Activated naive CD4-positive, alpha-beta T cell treated with anti-CD3 and anti-CD28 coated beads, Interleukin-2, amount 50 U/mL, for 16 hours (primary cell): ENCODE measurements at places on chromosomes 1 and 21.

GRCh38 chr1:25896266-25896665 is 10.0 kb downstream of the STMN1 start:
- DNase-seq, result no peak

GRCh38 chr1:1974834-1975233 is 28.8 kb downstream of the CFAP74 start:
- DNase-seq, result no peak

GRCh38 chr1:159274631-159275030 is 27.5 kb upstream of the FCER1A start:
- DNase-seq, result no peak

- no peak for DNase-seq
Measured at GRCh38 chr1:172973424-172973823, 77.3 kb downstream of the TNFSF18 start.

GRCh38 chr1:212367474-212368072 is 47.1 kb downstream of the PACC1 start:
- no peak for DNase-seq

DNA sequence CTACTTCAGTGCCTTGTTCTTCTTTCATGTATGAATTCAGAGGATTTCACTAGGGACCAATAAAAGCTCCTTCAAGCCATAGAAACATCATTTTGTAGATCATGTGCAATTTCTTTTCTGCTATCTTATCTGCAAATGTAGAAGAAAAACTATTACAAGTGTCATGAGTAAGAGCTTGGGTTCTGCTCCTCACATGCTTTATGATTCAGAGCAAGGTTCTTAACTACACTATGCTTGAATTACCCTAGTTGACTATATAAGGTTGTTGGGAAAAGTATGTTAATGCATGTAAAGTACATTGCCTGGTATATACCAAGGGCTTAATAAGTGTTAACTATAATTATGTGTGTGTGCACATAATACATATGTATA is 91.4 kb upstream of the S1PR1 start:
- DNase-seq, result no peak

- DNase-seq, result no peak
Measured at GRCh38 chr1:168763031-168763430, 34.0 kb upstream of the DPT start.

GRCh38 chr1:165890684-165891083 is 63.3 kb downstream of the UCK2 start:
- DNase-seq, result no peak

GRCh38 chr1:55860326-55860725 is 645.2 kb upstream of the USP24 start:
- DNase-seq, result no peak

- DNase-seq, result no peak
Measured at GRCh38 chr21:24025101-24025500, 1582.2 kb downstream of the MRPL39 start.

DNA sequence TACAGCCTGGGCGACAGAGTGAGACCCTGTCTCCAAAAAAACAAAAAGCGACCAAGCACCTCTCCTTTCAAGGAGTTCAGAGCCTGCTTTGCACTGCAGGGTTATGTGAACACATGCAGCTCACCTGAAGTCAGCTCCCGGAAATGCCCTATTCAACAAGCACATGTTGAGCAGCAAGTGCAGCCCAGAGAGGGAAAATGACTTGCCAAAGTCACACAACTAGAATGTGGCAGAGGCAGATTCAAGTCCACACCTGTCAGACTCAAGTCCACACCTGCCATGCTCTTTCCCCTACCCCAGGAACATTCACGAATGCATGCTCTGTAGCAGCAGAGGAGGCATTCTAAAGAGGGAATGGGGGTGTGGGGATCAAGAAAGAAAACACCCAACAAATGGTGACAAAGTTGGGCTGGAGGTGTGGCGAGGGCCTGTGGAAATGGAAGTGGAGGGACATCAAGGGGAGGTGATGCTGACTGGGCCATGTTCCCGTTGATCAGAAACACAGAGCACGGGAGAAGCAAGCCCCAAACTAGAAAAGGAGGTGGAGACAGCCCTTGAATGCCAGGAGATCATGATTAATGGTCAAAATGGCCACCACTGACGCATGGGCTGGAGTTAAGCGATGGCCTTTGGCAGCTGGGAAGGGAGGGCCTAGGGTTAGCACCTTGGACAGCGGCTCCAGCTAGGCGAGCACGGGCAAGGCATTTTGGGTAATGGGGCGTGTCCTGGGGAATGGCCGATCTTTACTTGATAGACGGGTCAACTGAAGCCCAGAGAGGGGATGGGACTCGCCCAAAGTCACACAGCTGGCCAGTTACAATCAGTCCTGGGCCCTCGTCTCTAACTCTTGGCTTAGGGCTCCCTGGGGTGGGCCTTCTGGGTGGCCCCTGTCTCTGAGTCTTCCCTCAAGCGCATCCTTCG is 21.5 kb downstream of the RAP1GAP start:
- peak; percentile 26 for DNase-seq

DNA sequence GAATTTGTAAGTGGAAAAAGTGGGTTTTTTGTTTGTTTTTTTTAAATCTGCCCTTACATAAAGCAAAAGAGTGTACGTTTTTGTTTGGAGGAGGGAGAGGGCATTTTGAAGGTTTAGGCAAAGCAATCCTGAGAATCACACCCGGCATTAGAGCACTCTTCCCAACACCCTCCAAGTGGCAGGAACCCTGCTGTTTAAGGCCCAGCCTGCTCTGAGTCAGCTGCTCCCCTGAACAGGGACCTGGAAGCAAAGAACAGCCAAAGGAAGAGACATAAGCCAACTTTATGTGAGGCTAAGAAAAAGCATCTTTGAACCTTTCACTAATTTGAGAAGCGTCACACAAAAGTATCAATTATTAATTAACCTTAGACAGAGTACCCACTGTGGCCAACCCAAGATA is 16.9 kb downstream of the MTFR1L start:
- DNase-seq, result no peak

- no peak for DNase-seq
Measured at GRCh38 chr1:5343256-5344020, 648.8 kb downstream of the NPHP4 start.

DNA sequence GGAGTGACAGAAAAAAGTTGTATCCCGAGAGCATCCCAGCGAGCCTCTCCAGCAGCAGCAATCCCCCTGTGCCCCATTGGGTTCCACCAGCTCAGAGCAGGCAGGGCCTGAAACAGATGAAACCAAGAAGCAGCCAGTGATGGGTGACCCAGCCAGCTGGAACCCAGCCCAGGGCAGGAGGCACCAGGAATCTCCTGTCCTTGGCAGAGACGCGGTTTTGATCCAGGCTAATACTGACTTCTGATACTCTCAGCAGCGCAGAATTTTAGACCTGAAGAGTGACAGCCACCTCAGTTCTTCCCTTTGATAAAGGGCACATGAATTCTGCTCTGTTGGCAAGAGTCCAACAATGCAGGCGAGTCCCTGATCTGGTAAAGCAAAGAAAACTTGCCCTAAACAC is 11.4 kb upstream of the OLIG1 start:
- DNase-seq, result no peak

- peak; percentile 77 for DNase-seq
Measured at GRCh38 chr1:35718492-35719336, at the start of gene C1orf216. C1orf216 (minus strand) TSS chr1:35718884; CDS start chr1:35716321, 2,563 bp downstream.

DNA sequence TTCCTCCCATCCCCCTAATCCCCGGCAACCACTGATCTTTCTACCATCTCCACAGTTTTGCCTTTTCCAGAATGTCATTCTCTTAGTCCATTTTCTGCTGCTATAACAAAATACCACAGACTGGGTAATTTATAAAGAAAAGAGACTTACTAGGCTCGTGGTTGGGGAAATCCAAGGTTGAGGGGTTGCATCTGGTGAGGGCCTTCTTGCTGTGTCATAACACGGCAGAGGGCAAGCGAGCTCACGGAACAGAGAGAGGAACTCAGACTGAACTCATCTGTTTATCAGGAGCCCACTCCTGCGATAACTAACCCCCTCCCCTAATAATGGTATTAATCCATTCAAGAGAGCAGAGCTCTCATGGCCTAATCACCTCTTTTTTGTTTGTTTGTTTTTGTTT is 52.0 kb downstream of the RUNX3 start:
- DNase-seq, result no peak

DNA sequence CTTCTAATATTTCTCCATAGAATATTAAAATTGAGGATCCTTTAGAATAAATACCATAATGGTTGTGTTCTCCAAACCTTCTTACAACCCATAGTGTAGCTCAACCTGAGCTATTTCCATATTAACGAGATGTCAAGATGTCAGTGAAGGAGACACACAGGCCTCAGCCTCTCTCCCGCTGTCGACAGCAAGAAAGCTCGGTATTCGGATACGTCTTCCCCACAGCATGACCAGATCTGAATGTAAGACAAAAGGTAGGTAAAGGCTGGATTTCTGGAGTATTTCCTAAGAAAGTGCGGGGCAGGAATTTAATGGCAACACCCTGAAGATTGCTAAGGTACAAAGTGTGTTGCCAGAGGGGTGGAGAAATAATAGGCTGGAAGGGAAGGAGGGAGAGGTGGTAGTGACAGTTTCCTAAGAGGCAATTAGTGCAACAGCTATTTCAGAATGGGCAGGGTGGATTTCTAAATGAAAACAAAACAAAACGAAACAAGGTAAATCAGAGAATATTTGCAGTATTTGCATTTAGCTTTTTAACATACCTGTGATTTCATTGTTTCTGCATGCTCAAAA is 1.7 kb downstream of the ADSS2 start:
- no peak for DNase-seq

DNA sequence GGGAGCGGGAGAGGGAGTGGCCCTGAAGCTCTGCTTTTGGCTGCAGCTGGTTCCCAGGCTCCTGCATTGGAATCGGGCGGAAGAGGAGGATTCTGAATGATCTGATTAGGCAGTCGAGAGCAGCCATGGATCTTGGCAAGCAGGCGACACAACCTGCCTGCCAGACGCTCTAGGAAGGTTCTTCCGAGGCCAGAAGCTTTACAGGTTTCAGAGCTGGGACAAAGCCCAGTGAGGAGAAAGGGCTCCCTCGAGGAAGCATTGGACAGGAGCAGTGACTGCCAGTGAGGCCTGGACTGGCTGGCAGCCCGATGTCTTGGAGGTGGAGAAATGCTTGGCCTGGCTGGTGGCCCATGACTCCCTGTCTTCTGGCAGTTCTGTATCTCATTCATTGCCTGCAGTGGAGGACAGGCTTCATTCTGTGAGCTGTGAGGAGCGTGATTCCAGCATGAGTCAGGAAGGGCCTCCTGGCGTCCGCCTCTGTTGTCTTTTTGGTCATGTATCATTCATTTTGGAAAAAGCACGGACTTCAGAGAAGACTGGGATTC is 132.7 kb upstream of the IPO9 start:
- DNase-seq, result no peak

- no peak for DNase-seq
Measured at GRCh38 chr1:174958396-174958795, 41.4 kb upstream of the CACYBP start.

DNA sequence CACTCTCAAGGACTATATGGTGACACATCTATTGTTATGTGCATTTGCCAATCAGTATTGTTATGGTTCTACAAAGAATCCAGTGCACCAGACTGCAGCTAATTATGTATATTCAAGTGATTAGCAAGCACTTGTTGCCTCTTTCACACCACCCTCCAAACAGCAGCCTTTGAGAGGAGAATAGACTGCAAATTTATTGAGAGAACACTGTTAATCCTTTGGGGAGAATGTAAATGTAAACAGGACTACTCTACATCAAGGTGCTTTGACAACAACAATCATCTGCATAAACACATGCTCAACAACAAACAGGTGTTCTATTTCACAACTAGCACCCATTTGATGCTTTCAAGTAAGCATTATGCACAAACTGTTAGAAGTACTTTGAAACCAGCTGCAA is 117.4 kb downstream of the AKT3 start:
- no peak for DNase-seq

DNA sequence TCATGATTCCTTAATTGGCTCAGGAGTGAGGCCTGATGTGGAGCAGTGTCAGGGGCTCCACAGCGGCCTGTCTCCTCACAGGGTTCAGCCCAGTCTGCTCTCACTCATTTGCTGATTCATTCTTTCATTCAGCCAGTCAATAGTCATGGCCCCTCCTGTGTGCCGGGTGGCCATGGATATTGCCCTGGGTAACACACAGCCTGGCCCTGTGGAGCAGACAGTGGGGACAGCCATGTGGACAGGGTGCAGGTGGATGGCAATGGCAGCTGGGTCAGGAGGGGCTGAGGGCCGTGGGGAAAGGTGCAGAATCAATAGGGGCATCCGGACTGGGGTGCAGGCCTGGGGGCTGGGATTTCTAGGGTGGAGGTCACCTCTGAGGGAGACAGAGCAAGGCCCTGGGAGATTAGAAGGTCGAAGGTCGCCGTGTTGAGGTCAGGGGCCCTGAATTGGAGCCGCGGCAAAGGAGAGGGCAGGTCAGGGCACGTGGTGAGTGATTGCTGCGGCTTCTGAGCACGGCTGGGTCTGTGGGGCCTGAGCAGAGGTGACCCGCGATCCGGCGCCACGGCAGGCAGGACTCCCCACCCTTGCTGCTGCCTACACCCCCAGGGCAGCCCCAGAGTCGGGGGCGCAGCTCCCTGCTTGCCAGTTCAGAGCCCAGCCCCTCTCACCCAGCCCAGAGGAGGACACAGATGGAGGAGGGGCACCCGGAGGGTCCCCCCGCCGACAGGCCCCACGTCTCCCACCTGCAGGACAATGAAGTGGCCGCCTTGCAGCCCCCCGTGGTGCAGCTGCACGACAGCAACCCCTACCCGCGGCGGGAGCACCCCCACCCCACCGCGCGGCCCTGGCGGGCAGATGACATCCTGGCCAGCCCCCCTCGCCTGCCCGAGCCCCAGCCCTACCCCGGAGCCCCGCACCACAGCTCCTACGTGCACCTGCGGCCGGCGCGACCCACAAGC is 33.4 kb downstream of the SLC19A1 start:
- DNase-seq, result no peak

GRCh38 chr1:109240158-109241152 is 8.9 kb upstream of the CELSR2 start:
- no peak for DNase-seq

GRCh38 chr1:91124989-91125417 is 103.2 kb upstream of the ZNF644 start:
- DNase-seq, result no peak

GRCh38 chr1:200415789-200416593 is 6.2 kb upstream of the ZNF281 start:
- DNase-seq, result no peak

DNA sequence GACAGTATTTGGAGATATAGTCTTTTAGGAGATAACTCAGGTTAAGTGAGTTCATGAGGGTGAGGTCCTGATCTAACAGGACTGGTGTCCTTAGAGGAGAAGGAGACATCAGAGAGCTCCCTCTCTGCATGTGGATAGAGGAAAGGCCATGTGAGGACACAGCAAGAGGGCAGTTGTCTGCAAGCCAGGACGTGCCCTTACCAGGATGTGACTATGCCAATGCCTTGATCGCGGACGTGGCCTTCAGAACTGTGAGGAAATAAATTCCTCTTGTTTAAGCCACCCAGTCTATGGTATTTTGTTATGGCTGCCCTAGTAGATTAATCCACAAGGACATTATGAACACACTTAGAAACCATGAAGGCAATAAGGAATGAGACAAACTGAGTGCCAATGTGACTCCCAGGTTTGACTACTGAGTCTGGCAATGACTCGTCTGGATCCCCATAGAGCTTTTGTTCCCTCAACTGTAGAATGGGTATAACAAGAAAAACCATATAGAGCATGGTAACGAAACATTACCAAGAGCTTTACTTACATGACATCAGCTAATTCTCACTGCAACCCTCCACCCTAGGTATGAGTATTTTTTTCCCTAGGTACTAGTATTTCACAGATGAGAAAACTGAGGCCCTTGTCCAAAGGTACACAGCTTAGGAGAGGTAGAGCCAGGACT is 6.5 kb downstream of the URB1 start:
- DNase-seq, result no peak

GRCh38 chr1:248152056-248152827 is 7.3 kb downstream of the OR2M5 start:
- DNase-seq, result no peak

- DNase-seq, result no peak
Measured at GRCh38 chr1:114610546-114611245, 29.3 kb upstream of the BCAS2 start.
